ENCODE measurements at places on chromosomes 2 and 18. TPM values are rescaled to one million over a fixed set of nuclear protein-coding genes. Genes with fewer than 3 reads are reported as not detected.

Gene HJURP
- 2.5 TPM for total RNA-seq

Gene PMAIP1
- total RNA-seq: 1.3 TPM

Gene TXNDC9
- 27.2 TPM for total RNA-seq

Gene REG1B
- total RNA-seq: not detected

Gene ZNF24
- 67.1 TPM for total RNA-seq

Gene KCNJ3
- 1.8 TPM for total RNA-seq

Gene SEPTIN10
- total RNA-seq: 135 TPM

Gene PCARE
- not detected for total RNA-seq

Gene ABCB11
- not detected for total RNA-seq

Gene BBS5
- total RNA-seq: 6.9 TPM

Gene SIX2
- total RNA-seq: 1.5 TPM

Gene IL1RN
- 0.46 TPM for total RNA-seq

Gene NRP2
- 466 TPM for total RNA-seq

Gene TPO
- total RNA-seq: 14.5 TPM

Gene C2orf80
- total RNA-seq: not detected

Gene SP100
- 87.0 TPM for total RNA-seq

Gene SRD5A2
- total RNA-seq: not detected

Gene PROKR1
- not detected for total RNA-seq

Gene KLHL14
- 0.27 TPM for total RNA-seq

Gene SPR
- total RNA-seq: 40.9 TPM

Gene KCNE4
- total RNA-seq: 13.0 TPM

Gene ZNF396
- 2.9 TPM for total RNA-seq

Gene TSHZ1
- total RNA-seq: 22.3 TPM

Gene SLC16A14
- 3.0 TPM for total RNA-seq

Gene LOXL3
- 9.2 TPM for total RNA-seq

Gene UNC80
- total RNA-seq: 0.67 TPM

Gene NOL4
- 0.08 TPM for total RNA-seq

Gene RRM2
- 0.40 TPM for total RNA-seq

Gene GYPC
- total RNA-seq: 151 TPM

Gene LDLRAD4
- 28.1 TPM for total RNA-seq

Gene MPPE1
- total RNA-seq: 20.1 TPM

Gene TEKT4
- not detected for total RNA-seq

Gene TRIM43
- not detected for total RNA-seq

Gene PLB1
- 14.5 TPM for total RNA-seq

Gene CCDC102B
- 4.7 TPM for total RNA-seq

Gene TGFBRAP1
- 31.5 TPM for total RNA-seq

Gene EGR4
- not detected for total RNA-seq

Gene TBR1
- total RNA-seq: not detected

Gene CDCA7
- 4.8 TPM for total RNA-seq

Gene STAT4
- total RNA-seq: 0.39 TPM

Gene FZD7
- total RNA-seq: 40.0 TPM

Gene FSIP2
- total RNA-seq: 0.04 TPM

Gene TUBA4B
- total RNA-seq: not detected

Gene SOCS6
- total RNA-seq: 21.5 TPM

Gene ZBTB7C
- 13.1 TPM for total RNA-seq

Gene ACVR1C
- 1.2 TPM for total RNA-seq
